ENCODE measurements at places on chromosomes 13 and 19.

DNA sequence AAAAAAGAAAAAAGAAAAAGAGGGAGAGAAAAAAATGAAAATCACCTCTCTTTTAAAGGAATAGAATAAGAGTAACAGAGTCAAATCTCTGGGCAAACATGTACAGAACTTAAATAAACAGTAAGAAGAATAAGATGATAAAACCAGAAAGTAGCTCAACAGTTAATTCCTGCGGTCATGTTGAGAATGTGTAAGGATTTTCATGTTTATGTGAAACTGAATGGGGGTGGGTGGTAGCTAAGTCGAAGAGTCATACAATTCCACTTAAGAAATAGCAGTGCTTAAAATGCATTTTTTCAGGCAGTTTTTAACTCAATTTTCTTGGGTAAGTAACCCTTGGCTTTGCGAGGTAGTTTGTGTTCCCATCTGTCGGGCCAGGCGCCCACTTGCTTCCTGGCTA is 60.9 kb downstream of the PEX11G start:
- no peak for DNase-seq

DNA sequence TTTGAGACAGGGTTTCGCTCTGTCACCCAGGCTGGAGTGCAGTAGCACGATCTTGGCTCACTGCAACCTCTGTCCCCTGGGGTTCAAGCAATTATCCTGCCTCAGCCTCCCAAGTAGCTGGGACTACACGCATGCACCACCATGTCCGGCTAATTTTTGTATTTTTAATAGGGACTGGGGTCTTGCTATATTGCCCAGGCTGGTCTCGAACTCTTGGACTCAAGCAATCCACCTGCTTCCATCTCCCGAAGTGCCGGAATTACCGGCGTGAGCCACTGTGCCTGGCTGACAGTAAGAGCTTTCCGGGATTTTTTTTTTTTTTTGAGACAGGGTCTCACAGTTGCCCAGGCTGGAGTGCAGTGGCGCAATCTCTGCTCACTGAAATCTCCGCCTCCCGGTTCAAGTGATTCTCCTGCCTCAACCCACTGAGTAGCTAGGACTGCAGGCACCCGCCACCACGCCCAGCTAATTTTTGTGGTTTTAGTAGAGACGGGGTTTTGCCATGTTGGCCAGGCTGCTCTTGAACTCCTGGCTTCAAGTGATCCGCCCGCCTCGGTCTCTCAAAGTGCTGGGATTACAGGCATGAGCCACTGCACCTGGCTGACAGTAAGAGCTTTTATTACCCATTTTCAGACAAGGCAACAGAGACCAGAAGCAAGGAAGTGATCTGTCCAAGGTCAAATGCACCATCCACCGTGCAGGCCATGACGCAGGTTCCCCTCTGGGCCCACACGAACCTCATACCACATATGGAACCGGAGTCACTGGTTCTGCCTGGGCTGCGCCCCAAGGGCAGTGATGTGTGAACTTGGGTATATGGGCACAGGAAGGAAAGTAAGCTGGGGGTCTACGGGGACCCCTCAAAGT is 21.0 kb downstream of the RFX1 start:
- no peak for DNase-seq

- DNase-seq, result no peak
Measured at GRCh38 chr19:5121266-5122120, 152.6 kb downstream of the KDM4B start.

- no peak for DNase-seq
Measured at GRCh38 chr13:110338441-110339101, 31.5 kb downstream of the COL4A2 start.

DNA sequence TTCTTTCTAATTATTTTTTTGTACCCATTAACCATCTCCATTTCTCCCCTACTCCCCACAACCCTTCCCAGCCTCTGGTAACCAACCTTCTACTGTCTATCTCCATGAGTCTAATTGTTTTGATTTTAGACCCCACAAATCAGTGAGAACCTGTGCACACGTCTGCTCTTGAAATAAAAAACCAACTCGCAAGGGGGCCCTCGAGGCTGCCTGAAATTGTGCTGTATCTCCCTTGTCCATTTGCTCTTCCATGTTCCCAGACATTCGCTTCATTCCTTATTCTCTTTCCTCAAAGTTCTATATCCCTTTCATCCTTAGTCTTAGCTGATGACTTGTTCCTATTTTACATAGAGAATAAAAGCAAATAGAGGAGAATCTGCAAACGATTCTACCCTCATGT is 95.0 kb downstream of the GPC5 start:
- DNase-seq, result no peak

GRCh38 chr13:108325863-108326262 is 56.3 kb downstream of the TNFSF13B start:
- DNase-seq, result no peak

DNA sequence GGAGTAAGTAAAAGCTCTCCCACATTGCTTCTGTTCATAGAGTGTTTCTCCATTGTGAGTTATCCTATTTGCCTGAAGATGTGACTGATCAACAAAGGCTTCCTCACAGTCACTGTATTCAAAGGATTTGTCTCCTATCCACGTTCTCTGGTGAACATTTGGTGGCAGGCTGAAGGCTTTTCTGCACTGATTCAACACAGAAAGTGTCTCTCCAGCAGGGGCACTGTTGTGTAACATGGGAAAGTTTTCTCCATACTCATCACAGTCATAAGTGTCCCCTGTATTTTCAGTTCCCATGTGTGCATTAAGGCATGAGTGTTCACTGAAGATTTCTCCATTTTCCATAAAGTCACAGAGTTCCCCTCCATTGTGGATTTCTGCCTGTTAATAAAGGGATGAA is 17.6 kb downstream of the ZNF121 start:
- no peak for DNase-seq

DNA sequence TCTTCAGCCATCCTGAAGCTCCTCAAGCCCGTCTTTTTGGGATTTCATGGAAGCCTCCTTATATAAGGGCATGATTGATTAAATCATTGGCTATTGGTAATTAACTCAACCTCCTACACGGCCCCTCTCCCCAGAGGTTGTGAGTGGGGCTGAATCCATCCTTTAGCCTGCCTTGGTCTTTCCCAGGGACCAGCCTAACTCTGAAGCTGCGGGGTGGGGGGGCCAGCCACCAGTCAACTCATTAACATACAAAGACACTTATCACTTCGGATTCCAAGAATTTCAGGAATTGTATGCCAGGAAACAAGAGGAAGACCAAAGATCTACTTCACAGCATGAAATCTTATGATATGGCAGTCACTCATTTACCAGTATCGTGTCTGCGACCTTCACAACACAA is 9.9 kb downstream of the COL4A1 start:
- DNase-seq, result no peak

DNA sequence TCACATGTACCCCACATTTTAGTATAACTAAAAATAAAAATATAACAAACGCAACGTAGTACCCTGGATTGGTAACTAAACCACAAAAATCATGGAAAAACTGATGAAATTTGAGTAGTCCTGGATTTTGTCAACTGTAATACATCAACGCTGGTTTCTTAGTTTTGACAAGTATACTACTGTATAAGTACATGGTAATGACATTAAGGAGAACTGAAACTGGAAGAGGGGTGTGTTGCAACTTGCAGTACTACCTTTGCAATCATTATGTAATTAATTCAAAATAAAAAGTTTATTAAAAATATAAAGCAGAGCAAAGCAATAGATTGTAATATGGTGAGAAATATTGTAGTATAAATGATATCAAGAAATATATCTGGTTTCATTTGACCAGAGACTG is 1158.0 kb upstream of the SPRY2 start:
- DNase-seq, result no peak

DNA sequence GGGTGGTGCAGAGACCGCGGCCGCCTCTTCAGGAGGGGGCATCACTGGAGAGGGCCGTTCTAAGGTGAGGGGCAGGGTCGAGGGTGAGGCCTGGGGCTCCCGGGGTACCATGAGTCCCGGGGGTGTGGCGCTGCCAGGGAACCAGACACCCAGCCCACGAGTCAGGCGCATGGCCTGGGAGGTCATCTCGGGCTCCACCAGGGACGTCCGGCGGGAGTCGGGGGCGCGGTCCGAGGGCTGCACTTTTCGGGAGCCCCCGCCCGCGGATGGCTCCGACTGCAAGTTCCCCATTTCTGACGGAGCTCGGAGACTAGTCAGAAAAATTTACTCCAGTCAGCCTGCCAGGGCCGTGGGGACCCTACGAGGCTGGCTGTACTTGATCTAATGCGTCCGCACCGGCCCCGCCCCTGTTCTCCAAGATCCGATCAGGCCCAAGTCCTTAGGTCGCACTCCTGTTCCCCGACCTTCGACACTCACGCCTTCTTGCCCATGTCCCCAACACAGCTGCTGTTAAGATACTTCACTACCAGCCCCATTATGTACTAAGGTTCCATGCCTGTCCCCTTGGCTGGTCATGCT is 774 bp downstream of the GGN start:
- DNase-seq, result no peak

- no peak for DNase-seq
Measured at GRCh38 chr19:13119627-13120026, 1.6 kb downstream of the NACC1 start.

GRCh38 chr19:7145494-7145893 is 76.0 kb downstream of the ZNF557 start:
- no peak for DNase-seq

GRCh38 chr19:1025960-1026782 is at the start of gene CNN2:
CNN2 (plus strand) TSS chr19:1026608; CDS start chr19:1026662, 54 bp downstream.
- DNase-seq, result peak; percentile 50

GRCh38 chr19:20969498-20969897 is 46.4 kb downstream of the ZNF85 start:
- DNase-seq, result no peak

GRCh38 chr13:51308781-51309180 is 30.7 kb upstream of the SERPINE3 start:
- no peak for DNase-seq

- DNase-seq, result no peak
Measured at GRCh38 chr13:111954661-111955411, 112.1 kb upstream of the SOX1 start.

DNA sequence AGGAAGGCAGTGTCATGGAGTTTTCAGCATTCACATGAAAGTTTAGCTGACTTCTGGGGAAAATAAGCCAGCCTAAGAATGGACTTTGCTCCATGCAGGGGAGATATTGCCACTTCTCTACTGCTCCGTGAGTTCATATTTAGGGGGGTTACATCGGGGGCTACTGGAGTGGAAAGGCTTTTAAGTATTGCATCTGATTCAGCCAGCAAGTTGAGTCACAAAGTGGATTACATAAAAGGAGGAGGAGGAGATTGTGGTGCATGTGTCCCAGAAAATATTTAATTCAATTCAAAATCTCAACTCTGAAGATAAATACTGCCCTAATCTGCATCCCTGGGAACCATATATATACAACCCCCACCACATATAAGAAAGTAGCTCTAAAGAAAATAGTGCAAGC is 617.2 kb downstream of the DCT start:
- DNase-seq, result no peak

- DNase-seq, result peak; percentile 68
Measured at GRCh38 chr19:41753159-41753558, 2.2 kb upstream of the CEACAM6 start.

DNA sequence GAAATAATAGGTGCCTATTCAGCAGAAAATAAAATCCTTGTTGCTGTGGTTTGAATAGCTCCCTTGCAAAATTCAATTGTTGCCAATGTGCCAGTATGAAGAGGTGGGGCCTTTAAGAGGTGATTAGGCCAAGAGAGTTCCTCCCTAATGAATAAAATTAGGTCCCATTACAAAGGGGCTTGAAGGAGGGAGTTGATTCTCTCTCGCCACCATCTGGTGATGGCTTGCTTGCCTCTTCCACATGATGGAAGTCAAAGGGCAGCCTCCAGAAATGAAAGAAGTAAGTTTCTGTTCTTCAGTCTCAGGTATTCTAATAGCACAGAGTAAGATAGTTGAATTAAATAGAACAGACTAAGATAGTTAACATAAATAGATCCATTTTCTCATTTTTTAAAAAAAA is 3.0 kb upstream of the EEF1AKMT1 start:
- DNase-seq, result no peak

- DNase-seq, result peak; percentile 99
Measured at GRCh38 chr19:48321622-48322591, 3.4 kb upstream of the EMP3 start.

GRCh38 chr13:75308222-75308621 is 173.7 kb downstream of the TBC1D4 start:
- no peak for DNase-seq

DNA sequence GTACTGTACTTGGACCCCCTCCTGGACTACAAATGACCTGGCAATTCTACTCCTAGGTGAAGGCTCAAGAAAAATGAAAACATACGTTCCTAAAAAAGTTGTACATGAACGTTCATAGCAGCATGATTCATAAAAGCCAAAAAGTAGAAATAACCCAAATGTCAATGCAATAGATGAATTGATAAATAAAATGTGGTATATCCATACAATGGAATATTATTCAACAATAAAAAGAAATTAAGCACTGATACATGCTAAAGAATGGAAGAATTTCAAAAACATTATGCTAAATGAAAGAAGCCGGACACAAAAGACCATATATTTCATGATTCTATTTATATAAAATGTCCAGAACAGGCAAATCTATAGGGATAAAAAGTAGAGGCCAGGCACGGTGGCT is 9.5 kb downstream of the ZNF432 start:
- DNase-seq, result no peak
